ENCODE measurements at places on chromosomes 6 and 20.
A peak's percentile ranks its signal among the peaks of the same experiment; 100 is the strongest.

GRCh38 chr20:36439040-36439730 lies 102.1 kb upstream of the MYL9 start:
- DNase-seq = no peak

DNA sequence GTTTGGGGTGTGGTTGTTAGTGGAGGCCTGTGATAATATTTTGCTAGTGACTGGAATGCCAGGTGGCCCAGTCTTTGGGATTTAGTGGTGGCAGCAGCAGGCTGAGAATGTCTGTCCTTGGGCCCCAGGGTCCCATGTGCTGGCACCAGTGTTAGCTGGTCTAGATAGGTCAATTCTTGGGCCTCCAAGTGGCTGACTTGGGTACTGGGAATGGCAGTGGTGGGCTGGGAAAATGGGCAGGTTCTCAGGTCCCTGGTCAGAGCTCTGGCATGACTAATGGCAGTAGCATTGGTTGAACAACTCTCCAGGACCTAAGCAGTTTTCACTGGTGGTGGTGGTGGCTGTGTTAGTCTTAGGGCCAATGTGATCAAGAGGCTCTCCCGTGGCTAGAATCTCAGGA lies 50.3 kb downstream of the OLIG3 start:
- DNase-seq = no peak

DNA sequence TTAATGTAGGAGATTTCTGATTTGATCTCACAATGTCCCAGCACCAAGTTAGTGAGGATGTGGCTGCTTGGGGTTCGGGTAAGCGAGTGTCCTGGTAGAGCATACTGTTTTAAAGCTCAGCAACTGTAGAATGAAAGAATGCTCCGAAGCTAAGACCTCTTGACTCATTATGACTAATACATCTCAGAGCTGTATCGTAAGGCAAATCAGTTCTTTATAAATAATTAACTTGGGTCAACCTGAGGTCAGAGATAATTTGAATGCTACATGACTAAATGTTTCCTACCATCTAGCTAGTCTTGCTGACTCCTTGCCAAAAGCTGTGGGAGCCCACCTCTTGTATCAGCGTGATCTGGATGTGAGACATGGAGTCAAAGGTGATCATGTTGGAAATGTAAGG lies 128.8 kb upstream of the PDE7B start:
- DNase-seq = peak; percentile 82

- no peak for DNase-seq
Observed at GRCh38 chr20:32632461-32633354, 41.0 kb downstream of the C20orf203 start.

Data from epithelial cell of prostate (primary cell).